ENCODE measurements at places on chromosomes 5 and 9. TPM values are rescaled to one million over a fixed set of nuclear protein-coding genes. Genes with fewer than 3 reads are reported as not detected.

The PCDHA10 gene
- total RNA-seq, result not detected

The PCDHGB7 gene
- not detected for total RNA-seq

The BAAT gene
- not detected for total RNA-seq

DNA sequence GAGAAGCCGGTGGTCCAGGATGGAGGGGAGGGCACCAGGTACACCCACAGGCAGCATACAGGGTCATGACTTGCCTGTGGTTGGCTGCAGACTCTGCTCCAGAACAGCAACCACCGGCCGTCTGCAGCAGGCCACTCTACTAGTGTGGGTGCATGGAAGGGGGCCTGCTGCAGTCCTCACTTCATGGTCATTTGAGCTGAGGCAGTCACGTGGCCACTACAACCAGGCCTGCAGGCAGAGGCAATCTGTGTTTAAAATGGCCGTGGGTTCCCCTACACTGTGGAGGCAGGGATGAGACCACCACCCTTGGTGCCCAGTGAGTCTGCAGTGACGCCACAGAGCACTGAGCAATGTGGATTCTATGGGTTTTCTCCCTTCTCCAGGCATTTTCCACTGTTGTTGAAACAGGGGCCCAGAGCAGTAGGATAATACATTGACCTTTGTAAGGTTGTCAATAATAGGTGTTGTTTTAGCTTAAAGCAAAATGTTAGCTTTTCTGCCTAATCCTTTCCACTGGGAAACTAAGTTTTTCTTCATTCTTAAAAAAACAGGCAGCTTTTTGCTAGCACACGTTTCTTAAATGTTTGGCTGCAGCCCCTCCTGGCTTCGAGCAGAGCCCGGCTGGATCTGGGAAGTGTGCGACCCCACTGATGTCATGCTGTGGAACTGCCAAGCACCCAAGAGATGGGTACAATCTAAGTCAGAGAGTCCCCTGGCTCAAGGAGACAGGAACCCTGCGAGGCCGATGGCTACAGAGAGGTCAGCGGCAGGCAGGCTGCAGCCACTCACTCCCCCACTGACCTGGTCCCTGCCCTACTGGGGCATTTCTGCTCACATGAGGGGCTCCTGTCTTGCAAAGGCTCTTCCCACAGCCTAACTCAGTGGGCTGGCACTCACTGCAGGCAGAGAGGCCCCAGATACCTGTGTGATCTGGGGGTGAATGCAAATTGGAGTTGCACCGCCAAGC, 21.2 kb downstream of the GADD45G start:
- H3K27me3 ChIP-seq, result peaks cover 1% of the 10 kb centered on the region
- no peak overlapping the region for H3K27ac ChIP-seq
- H3K36me3 ChIP-seq, result no peaks in the 10 kb centered on the region
- DNase-seq, result no peak
- peaks cover 6% of the 10 kb centered on the region for H3K4me1 ChIP-seq

GRCh38 chr5:140054086-140054689, 11.1 kb upstream of the NRG2 start:
- no peak for DNase-seq
- H3K27me3 ChIP-seq, result peaks cover 8% of the 10 kb centered on the region
- H3K4me1 ChIP-seq, result no peaks in the 10 kb centered on the region
- no peak overlapping the region for H3K4me3 ChIP-seq
- no peak overlapping the region for H3K27ac ChIP-seq

- no peaks in the 10 kb centered on the region for H3K36me3 ChIP-seq
- H3K27me3 ChIP-seq, result no peaks in the 10 kb centered on the region
- H3K27ac ChIP-seq, result no peak overlapping the region
- no peak overlapping the region for H3K4me3 ChIP-seq
- H3K4me1 ChIP-seq, result no peaks in the 10 kb centered on the region
These were observed 80.4 kb upstream of the ADAMTSL1 start for GRCh38 chr9:18393340-18394130.

Data from activated CD4-positive, alpha-beta memory T cell treated with anti-CD3 and anti-CD28 coated beads for 36 hours (primary cell).